Uterus (tissue), 4 donors: ENCODE measurements at places on chromosomes 11 and 22.

GRCh38 chr11:60129853-60130252, 41.4 kb downstream of the MS4A2 start:
- H3K27ac ChIP-seq, result no peak overlapping the region
- no peaks in the 10 kb centered on the region for H3K36me3 ChIP-seq
- H3K27me3 ChIP-seq, result no peaks in the 10 kb centered on the region
- H3K4me3 ChIP-seq, result no peak overlapping the region
- DNase-seq, result no peak

DNA sequence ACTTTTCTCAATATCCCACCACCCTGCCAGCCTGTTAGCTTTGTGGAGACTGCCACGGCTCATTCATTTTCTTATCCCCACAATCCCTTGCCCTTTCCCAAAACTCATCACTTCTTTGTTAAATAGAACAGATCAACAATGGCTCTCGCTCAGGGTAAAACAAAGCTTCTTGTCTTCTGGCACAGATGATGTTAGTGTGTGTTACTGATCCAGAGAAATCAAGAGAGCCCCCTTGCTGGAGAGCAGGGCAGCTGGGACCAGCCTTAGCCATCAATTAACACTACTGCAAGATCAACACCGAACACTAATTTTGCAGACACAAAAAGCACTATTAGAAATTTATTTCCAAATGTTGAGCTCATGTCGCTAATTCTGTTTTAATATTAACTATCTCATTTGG, 420.9 kb downstream of the TENM4 start:
- H3K36me3 ChIP-seq, result no peaks in the 10 kb centered on the region
- DNase-seq, result no peak
- no peak overlapping the region for H3K27ac ChIP-seq
- no peak overlapping the region for H3K4me3 ChIP-seq

- H3K4me1 ChIP-seq, result no peaks in the 10 kb centered on the region
- no peaks in the 10 kb centered on the region for H3K36me3 ChIP-seq
- H3K27me3 ChIP-seq, result no peaks in the 10 kb centered on the region
- DNase-seq, result no peak
- H3K27ac ChIP-seq, result peak overlapping the region; percentile 80
- no peak overlapping the region for H3K4me3 ChIP-seq
Observed at GRCh38 chr11:44878711-44879110, 72.0 kb downstream of the TP53I11 start.

- no peaks in the 10 kb centered on the region for H3K4me1 ChIP-seq
- DNase-seq, result no peak
- no peak overlapping the region for H3K4me3 ChIP-seq
- no peak overlapping the region for H3K27ac ChIP-seq
- no peaks in the 10 kb centered on the region for H3K36me3 ChIP-seq
Observed at GRCh38 chr11:87236368-87236767, 198.6 kb downstream of the TMEM135 start.

DNA sequence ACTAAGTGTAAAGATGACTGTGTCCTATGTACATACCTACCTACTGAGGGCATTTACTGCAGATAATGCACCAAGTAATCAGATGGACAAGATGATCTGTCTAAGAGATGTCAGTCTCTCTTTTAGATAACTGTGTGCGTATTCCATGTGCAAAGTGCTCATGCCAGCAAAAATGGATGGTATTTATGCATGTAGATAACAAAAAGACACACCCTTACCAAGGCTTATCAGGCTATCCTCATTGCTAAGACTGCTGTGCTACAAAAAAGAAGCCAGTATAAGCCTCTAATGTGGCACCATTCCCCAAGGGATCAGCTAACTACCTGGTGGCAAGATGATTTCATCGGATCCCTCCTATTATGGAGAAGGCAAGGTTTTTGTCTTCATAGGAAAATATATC, 34.3 kb upstream of the CD44 start:
- no peaks in the 10 kb centered on the region for H3K36me3 ChIP-seq
- no peaks in the 10 kb centered on the region for H3K27me3 ChIP-seq
- H3K4me1 ChIP-seq, result no peaks in the 10 kb centered on the region
- no peak overlapping the region for H3K27ac ChIP-seq
- no peak for DNase-seq

- H3K36me3 ChIP-seq, result no peaks in the 10 kb centered on the region
- no peaks in the 10 kb centered on the region for H3K4me1 ChIP-seq
- no peaks in the 10 kb centered on the region for H3K27me3 ChIP-seq
- no peak overlapping the region for H3K27ac ChIP-seq
- H3K4me3 ChIP-seq, result no peak overlapping the region
- DNase-seq, result no peak
Observed at GRCh38 chr11:69501891-69502860, 20.7 kb downstream of the LINC01488 start.

DNA sequence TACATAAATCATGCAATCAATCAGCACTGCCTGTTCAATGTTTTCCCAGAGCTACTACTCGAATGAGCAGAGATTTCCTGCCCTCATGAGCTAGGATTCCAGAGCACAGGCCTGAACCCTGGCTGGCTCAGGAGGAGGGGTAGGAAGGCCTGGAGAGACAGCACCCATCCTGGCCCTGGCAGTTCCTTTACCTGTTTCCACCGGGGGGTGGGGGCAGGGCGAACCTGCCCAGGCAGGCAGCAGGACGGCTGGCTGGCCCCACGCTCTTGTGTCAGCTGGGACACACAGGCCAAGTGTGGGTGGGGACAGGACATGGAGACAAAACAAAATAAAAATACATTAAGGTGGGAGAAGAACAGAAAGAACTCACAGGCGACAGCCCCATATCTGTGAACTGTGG, 109.8 kb upstream of the BID start:
- peak overlapping the region; percentile 74 for H3K27ac ChIP-seq
- H3K27me3 ChIP-seq, result no peaks in the 10 kb centered on the region
- no peak for DNase-seq

DNA sequence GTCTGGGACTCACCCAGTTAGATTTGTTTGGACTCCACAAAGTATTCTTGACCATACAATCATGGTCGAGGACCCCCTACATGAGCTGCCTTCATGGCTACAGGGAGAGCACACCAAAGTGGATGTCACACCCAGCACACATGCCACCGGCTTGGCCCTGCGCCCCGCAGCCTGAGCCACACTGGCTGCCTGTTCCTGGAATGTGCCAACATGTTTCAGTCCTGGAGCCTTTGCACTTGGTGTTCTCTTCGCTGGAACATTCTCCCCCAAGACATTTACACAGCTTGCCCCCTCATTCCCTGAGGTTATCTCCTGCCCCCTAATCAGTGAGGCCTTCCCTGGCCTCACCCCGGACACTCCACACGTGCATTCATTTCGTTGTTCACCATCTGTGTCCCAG, 46.0 kb downstream of the PPARA start:
- H3K4me3 ChIP-seq, result no peak overlapping the region
- no peak for DNase-seq
- no peaks in the 10 kb centered on the region for H3K36me3 ChIP-seq
- H3K27me3 ChIP-seq, result no peaks in the 10 kb centered on the region
- no peak overlapping the region for H3K27ac ChIP-seq

DNA sequence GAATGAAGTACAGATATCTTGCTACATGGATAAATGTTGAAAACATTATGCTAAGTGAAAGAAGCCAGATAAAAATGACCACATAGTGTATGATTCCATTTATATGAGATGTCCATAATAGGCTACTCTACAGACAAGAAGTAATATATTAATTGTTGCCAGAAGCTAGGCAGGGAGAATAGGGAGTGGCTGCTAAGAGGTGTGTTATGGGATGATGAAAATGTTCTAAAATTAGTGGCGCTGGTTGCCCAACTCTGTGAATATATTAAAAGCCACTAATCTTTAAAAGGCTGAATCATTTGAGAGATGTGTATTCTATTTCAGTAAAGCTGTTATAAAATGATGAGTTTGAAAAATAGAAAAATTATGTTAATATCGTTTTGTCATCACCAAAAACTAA, 144.4 kb downstream of the NCAM1 start:
- H3K4me1 ChIP-seq, result no peaks in the 10 kb centered on the region
- no peak overlapping the region for H3K27ac ChIP-seq
- DNase-seq, result no peak
- no peaks in the 10 kb centered on the region for H3K27me3 ChIP-seq

GRCh38 chr11:121634889-121635288, 182.1 kb upstream of the SORL1-AS1 start:
- H3K36me3 ChIP-seq, result no peaks in the 10 kb centered on the region
